ENCODE measurements at places on chromosomes 7 and 10. TPM values are rescaled to one million over a fixed set of nuclear protein-coding genes. Genes with fewer than 3 reads are reported as not detected.
A peak's percentile ranks its signal among the peaks of the same experiment; 100 is the strongest.

DNA sequence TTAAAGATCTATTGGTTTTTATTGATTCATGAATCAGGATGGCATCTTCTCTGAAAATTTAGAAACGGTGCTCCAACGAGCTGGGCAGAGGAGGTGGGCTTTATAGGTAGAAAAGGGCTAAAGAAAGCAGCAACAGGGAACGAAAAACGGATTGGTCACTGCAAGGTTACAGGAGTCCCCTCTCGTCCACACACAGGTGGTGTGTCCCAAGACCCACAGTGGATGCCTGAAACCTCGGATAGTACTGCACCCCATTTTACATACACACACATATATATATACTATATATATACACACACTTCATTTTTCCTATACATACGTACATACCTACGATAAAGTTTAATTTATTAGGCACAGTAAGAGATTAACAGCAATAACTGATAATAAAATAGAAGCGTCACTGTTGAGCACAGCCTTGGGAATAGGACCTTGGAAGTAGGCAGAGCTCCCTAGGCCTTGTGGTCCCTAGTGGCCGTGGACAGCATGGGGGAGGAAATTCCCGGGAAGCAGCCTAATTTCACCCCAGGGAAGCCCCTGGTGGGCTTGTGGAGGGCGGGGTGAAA lies 737 bp upstream of the NUB1 start:
- DNase-seq, result no peak
- H3K27me3 ChIP-seq, result no peaks in the 10 kb centered on the region
- H3K27ac ChIP-seq, result peak overlapping the region; percentile 64
- H3K36me3 ChIP-seq, result peaks cover 8% of the 10 kb centered on the region

DNA sequence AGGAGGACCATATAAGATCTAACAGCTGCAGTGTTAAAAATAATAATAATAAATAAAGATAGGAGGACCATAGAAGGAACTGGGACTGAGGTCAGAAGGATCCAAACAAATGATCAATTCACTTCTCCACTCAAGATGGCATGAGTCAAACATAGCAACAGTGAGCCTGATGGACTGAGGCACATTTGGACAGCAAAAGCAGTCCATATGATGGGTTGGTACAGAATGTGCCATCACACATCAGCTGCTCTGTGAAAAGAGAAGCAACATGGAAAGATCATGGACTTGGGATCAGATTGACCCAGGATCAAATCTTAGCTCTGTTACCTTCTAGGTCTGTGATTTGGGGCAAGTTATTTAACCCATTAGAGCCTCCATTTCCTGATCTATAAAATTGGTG lies 188.9 kb upstream of the KMT2E start:
- no peak for DNase-seq
- H3K27me3 ChIP-seq, result no peaks in the 10 kb centered on the region
- H3K4me3 ChIP-seq, result no peak overlapping the region

Gene COG5
- polyA plus RNA-seq, result 18.9 TPM

Gene ASB10
- polyA plus RNA-seq, result 0.12 TPM

DNA sequence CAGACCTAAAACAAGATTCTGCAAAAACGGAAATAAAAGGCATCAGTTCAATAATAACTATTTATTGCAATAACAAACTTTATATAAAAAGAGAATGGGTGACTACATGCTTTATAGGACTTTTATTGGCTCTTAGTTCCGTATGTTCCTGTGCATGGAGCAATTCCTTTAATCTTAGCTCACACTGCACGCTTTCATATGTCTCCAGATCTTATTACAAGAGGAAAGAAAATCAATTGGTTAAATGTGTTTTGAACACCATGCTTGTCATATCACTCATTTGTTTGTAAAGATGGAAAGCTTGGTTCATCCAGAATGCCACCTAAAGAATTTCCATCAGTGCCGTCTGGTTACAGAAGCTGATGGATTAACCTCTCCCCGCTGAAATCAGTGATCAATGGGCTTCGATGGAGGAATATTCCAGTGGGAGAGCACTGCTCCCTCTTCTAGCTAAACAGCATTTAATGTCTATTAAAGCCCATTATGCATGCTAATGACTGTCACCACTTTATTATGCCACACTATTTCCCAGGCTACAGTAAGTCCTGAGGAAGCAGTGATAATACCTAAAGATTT lies 210.3 kb downstream of the GLI3 start:
- no peak for DNase-seq
- no peak overlapping the region for H3K27ac ChIP-seq
- H3K36me3 ChIP-seq, result peaks cover 6% of the 10 kb centered on the region
- no peak overlapping the region for H3K4me3 ChIP-seq
- H3K4me1 ChIP-seq, result no peaks in the 10 kb centered on the region
- no peaks in the 10 kb centered on the region for H3K27me3 ChIP-seq

Gene LCOR
- 12.6 TPM for polyA plus RNA-seq

GRCh38 chr10:71367271-71367670 lies 29.4 kb upstream of the CDH23 start:
- no peak for DNase-seq
- no peak overlapping the region for H3K4me3 ChIP-seq
- no peaks in the 10 kb centered on the region for H3K27me3 ChIP-seq
- peaks cover 4% of the 10 kb centered on the region for H3K36me3 ChIP-seq
- H3K4me1 ChIP-seq, result no peaks in the 10 kb centered on the region
- H3K27ac ChIP-seq, result no peak overlapping the region

DNA sequence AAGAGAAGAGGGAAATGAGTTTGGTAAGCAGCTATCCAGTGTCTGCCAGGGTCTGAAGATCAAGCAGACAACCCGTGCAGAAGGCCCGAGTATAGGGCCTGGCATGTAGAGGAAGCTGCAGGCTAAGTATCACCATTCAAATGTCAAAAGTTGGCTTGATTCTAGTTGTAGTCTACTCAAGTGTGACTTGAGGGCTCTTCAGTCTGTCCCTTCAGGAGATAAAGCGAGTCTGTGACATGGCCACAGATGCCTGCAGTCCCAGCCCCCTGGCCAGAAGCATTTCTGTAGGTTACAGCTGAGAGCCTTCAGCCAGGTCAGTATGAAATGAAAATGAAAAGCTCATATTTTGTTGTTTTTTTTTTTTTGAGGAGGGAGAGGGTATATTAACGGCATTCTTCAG lies 97.8 kb upstream of the EEPD1 start:
- no peaks in the 10 kb centered on the region for H3K27me3 ChIP-seq
- no peak overlapping the region for H3K4me3 ChIP-seq
- H3K36me3 ChIP-seq, result no peaks in the 10 kb centered on the region

Gene NPY4R
- 0.24 TPM for polyA plus RNA-seq

DNA sequence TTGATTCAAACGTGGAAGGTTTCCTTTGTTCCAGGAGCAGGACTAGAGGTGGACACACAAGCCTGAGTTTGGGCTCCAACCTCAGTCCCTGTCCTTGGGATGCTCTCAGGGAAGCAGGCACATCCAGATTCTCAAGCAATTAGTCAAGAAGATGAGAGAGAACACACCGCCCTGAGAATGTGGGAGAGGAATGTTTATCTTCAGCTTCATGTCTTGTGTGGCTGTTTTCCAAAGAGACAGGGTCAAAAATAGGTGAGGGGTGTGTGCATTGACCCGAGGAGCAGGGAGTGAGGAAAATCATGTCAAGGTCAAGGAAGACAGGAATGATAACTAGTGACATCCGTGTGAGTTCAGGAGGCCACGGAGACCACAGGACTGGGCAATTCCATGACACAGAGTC lies 472.2 kb upstream of the C7orf33 start:
- no peak overlapping the region for H3K4me3 ChIP-seq
- DNase-seq, result no peak
- no peaks in the 10 kb centered on the region for H3K27me3 ChIP-seq
- no peak overlapping the region for H3K27ac ChIP-seq

Gene FGFR2
- 101 TPM for polyA plus RNA-seq

DNA sequence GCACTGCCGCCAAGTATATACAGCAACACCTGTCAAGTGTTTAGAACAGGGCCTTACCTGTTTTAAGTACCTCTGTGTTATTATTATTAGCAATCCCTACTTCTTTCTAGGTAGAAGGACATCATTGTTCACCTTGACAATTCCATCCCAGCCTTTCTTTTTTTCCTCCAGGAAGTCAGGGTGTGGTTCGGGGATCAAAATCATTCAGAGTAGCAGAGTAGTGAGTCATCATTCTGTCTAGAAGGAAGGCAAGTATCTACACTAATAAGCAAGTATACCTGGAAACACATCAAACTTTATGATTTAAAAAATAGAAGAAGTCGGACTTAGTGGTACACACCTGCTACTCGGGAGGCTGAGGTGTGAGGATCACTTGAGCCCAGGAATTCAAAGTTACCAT lies 25.5 kb upstream of the CAPZA2 start:
- H3K4me3 ChIP-seq, result no peak overlapping the region
- H3K36me3 ChIP-seq, result no peaks in the 10 kb centered on the region
- DNase-seq, result no peak

DNA sequence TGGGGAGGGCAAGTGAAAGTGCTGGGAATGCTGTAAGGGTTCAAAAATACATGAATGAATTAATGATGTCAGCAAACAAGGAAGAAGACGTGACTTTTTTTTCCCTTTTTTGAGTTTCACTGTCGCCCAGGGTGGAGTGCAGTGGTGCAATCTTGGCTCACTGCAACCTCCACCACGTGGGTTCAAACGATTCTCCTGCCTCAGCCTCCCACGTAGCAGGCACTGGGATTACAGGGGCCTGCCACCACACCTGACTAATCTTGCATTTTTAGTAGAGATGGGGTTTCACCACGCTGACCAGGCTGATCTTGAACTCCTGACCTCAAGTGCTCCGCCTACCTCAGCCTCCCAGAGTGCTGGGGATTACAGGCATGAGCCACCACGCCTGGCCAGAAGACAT lies 30.0 kb downstream of the DENND10 start:
- H3K36me3 ChIP-seq, result peaks cover 51% of the 10 kb centered on the region
- H3K27ac ChIP-seq, result no peak overlapping the region
- DNase-seq, result no peak
- no peak overlapping the region for H3K4me3 ChIP-seq

- no peaks in the 10 kb centered on the region for H3K36me3 ChIP-seq
- H3K4me3 ChIP-seq, result no peak overlapping the region
- H3K4me1 ChIP-seq, result peaks cover 64% of the 10 kb centered on the region
- H3K27ac ChIP-seq, result no peak overlapping the region
These were observed 25.9 kb upstream of the ANKRD2 start for GRCh38 chr10:97546456-97547270.

DNA sequence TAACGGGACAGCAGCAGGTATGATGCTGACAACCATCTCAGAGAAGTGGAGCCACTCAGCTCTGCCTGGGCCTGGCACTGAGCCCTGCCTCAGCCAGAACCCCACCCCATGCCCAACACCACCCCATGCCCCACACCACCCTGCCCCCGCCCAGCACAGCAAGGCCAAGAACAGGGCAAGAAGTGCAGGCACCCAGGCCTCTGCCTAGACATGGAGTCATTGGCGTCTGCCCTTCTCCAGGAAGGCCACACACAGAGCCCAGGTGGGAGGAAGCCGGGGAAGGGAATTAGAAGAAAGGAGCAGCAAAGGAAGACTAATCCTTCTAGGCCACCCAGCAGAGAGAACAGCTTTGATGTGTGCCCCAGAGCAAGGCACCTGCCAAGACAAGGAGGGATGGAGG lies 18.9 kb downstream of the CAMK2G start:
- peaks cover 67% of the 10 kb centered on the region for H3K36me3 ChIP-seq
- H3K27ac ChIP-seq, result no peak overlapping the region
- H3K4me1 ChIP-seq, result peaks cover 82% of the 10 kb centered on the region
- no peak for DNase-seq
- H3K4me3 ChIP-seq, result no peak overlapping the region

- no peaks in the 10 kb centered on the region for H3K36me3 ChIP-seq
- H3K4me1 ChIP-seq, result peaks cover 25% of the 10 kb centered on the region
- H3K4me3 ChIP-seq, result peak overlapping the region; percentile 68
These were observed 1.4 kb downstream of the RHEB start for GRCh38 chr7:151518105-151518946.

DNA sequence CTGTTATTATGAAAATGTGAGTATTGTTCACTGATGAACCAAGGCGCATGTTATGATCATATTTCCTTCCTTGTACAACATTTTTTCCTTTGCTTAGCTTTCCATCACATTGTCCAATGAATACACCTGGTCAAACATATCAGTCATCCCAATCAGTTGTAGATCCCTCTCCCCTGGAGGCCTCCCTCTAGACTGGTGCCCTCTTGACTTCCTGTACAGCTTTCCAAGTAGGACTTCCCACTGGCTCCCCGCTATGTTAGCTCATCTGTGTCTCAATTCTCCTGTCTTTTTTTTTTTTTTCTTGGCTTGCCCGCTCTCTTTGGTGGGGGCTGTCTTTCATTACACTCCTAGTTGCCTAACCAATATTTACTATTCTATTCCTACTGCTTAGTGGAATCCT lies 214.2 kb upstream of the NPY start:
- DNase-seq, result no peak
- no peaks in the 10 kb centered on the region for H3K4me1 ChIP-seq
- H3K4me3 ChIP-seq, result no peak overlapping the region
- H3K27me3 ChIP-seq, result no peaks in the 10 kb centered on the region
- H3K36me3 ChIP-seq, result no peaks in the 10 kb centered on the region
- no peak overlapping the region for H3K27ac ChIP-seq

GRCh38 chr7:151871904-151872303 lies 5.0 kb downstream of the PRKAG2 start:
- H3K36me3 ChIP-seq, result no peaks in the 10 kb centered on the region
- no peaks in the 10 kb centered on the region for H3K27me3 ChIP-seq
- H3K4me1 ChIP-seq, result peaks cover 43% of the 10 kb centered on the region
- no peak for DNase-seq

Gene MARCHF5
- 62.7 TPM for polyA plus RNA-seq

All from spinal cord (tissue), 10 donors.